GM18507 (cell line): ENCODE measurements at places on chromosomes 1 and 21.

- DNase-seq = no peak
Observed at GRCh38 chr1:117697220-117697781, 91.5 kb downstream of the TENT5C start.

DNA sequence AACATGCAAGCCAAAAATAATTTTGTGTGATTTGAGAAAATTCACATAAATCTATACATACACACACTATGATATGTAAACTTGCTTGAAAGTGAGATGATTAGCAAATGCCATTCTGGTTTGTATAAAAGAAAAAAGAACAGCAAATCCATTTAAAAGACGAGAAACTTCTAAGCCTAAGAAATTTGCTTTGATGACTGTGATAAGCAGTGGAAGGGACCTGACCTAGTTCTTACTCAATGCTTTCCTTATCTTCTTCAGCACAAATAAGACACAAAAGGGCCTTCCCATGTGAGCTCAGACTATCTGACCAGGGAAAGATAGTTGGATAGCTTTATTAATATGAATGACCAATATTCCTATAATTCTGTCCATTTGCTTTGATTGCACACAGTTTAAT lies 25.3 kb upstream of the NMNAT2 start:
- no peak for DNase-seq

DNA sequence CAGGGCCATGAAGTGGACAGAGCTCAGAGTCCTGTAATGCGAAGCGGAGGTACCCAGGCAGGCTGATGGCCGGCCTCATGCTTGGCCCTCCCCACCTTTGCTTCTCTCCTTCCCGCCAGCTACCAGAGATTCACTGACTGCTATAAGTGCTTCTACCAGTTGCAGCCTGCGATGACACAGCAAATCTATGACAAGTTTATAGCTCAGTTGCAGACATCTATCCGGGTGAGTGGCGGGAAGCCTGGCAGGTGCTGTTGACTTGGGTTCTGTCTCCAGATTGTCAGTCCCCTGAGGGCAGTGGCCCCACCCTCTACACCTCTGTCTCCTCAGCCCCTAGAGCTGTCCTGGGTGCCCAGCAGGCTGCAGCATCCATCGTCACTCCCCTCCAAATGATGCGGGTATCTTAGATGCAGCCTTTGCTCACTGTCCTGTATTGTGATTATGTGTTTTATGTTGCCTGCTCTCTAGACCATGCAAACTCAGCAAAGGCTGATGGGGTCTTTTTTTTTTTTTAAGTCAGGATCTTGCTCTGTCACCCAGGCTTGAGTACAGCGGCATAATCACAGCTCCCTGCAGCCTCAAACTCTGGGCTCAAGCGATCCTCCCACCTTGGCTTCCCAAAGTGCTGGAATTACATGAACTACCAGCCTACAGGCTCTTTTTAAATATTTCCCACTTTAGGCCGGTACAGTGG lies 9.6 kb upstream of the BGLAP start:
- DNase-seq = no peak

DNA sequence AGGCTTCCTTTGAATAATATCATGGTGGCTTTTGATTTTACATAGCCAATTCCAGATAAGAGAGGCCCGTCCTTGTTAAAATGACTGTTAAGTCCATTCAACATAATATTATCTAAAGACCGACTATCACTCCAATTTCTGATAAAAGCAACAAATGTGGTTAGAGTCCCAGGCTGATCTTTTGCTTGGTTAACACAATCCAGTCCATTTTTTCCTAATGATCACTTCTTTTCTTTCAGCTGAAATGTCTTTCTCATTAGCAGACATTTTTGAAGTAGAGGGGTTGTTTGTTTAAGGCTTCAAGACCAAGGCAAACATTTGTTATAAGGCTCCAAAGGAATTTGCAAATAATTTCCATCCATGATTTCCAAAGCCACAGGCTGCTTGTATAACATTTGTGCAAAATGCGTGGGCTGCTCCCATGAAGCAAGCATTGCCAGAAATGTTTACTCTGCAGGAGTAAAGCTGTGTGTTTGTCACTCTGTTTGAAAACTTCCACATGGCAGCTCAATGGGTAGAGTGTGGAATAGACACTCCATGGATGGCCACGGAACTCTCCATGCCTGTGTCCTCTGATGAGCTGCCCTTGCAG lies 111.5 kb downstream of the PSMG1 start:
- no peak for DNase-seq

GRCh38 chr1:229759037-229759435 lies 133.0 kb downstream of the URB2 start:
- DNase-seq = no peak

DNA sequence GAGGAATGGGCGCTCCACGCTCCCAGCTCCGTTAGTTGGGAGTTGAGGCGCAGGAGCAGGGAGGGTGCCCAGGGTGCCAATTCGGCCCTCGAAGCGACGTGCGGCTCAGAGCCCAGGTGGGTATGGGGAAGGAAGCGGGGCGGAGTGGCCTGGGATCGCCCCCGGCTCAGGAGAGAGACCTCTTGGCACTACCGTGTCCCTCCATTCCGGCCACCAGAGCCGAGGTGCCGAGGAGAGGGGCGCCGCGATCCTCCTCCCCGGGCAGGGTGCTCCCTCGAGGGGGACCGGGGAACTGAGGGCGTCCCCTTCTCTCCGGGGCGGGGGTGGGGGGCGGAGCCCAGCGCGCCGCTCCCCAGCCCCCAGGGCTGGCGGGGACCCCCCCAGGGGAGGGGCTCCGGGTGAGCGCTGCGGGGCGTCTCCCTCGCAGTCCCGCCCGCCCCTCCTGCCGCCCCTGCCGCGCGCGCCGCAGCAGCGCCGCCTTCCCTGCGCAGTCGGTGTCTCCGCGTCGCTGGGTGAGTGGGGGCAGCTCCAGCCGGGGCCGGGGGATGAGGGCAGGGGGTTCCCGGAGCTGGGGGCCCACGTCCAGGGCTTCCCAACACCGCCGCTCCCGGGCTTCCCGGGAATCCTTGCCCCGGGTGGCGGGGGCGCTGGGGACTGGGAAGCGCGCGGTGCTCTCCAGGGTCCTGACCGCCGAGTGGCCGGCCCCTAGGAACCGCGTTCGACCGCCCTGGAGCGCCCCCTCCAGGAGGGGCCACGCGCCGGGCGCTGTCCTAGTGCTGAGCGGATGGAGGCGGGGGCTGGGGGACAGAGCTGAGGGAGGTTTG lies at the start of gene HPCA:
Gene HPCA (plus strand): TSS at position 488 of the 824 bp plus-strand sequence. CDS start 2,408 bp downstream, outside the sequence.
- DNase-seq = no peak

DNA sequence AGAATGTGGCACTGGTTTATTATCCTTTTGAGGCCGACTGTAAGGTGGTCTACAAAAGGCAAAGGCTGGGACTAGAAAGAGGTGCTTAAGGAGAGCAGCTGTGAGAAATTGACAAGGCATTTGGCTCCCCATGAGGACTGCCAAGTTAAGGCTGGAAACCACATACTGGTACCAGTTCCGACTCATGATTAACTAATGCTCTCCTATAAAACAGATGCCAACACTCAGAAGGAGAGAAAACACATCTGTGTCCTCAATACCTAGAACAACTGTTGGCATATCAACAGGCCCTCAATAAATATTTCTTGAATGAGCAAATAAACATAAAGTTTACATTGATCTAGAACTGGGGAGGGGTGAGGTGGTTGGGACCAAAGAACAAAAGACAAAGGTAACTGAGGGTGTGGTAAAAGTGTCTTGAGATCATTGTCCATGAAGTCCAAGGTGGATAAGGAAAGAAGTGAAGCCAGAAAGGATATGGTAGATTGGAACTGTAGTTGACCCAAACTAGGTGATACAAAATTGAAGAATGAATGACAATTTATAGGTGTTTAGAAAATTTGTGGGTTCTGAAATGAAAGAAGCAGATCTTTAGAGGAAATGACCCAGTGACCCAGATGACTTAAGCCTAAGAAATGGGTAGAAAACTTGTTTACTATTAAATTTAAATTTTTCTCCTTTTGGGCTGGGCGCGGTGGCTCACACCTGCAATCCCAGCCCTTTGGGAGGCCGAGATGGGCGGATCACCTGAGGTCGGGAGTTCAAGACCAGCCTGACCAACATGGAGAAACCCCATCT lies 16.9 kb upstream of the MCL1 start:
- DNase-seq = no peak

DNA sequence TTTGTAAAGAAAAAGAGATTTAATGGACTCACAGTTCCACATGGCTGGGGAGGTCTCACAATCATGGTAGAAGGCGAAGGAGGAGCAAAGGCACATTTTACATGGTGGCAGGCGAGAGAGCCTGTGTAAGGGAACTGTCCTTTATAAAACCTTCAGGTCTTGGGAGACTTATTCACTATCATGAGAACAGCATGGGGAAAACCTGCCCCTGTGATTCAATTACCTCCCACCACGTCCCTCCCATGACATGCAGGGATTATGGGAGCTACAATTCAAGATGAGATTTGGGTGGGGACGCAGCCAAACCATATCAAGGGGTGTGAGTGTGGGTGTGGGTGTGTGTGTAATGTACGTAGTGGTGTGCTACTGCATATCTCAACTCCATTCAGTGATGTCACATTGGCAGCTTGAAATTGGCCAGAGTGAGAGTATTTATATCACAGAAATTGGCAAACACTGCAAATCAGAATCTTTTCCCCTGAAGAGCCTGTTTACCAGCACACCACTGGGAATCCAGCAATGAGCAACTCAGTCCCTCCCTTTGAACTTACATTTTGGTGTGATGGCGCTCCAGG lies 5.4 kb downstream of the ARHGEF10L start:
- DNase-seq = no peak

GRCh38 chr21:39788383-39788782 lies 43.4 kb downstream of the IGSF5 start:
- DNase-seq = no peak

GRCh38 chr1:32998997-32999396 lies 34.4 kb upstream of the RNF19B start:
- DNase-seq = no peak

GRCh38 chr21:46066591-46067331 lies 31.2 kb upstream of the COL6A2 start:
- no peak for DNase-seq

DNA sequence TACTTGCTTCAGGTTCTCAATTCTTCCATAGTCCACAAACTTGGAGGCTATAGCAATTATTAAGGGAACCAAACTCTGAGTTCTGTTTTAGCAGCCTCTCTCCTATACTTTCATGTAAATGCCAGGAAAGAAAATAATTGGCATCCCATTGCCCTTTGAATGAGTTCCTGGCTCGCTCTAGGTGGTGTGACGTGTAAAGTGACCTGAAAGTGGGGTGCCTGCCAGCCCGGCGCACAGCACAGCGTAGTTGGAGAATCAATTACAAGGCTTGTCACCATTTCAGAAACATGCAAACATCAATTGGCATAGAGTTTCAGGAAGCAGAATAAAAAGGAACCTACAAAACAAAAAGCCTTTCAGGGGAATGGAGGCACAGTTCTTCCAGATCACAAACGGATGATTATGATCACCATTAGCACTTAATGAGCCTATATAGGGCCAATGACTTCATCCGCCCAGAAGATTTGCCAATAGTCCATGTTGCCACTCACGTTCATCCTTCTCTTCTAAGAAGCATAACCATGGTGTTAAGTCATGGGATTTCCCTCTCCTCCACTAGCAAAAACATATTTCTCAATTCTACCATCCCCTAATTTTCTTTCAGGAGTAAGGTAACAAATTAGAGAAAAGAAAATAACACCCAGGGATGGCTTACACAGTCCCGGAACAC lies 354.6 kb upstream of the ADGRL2 start:
- no peak for DNase-seq

- DNase-seq = no peak
Observed at GRCh38 chr1:145846201-145846612, 777 bp downstream of the NUDT17 start.

DNA sequence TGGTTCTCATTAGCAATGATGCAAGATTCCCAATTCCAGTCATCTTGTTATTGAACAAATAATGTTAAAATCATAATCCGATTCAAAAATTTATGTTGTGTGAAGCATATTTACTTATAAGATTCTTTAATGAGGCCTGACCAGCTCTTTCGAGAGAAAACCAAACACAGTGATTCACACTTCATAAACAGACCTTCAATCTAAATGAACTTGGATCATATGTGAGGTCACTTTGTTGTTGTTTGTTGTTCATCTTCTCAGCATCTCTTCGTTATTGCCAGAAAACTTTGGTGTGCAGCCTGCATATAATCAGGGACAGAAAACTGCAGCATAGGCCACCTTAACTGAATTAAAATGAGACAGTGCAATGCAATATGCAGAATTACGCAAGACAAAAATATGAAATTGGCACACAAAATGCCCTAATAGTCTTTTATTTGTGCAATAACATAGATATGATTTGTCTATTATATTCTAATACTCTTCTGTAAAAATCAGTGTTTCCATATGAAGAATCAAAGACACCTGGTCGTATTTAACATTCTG lies 30.1 kb downstream of the NCAM2 start:
- no peak for DNase-seq

GRCh38 chr1:16178596-16179497 lies 23.0 kb upstream of the EPHA2 start:
- no peak for DNase-seq

GRCh38 chr21:28953247-28953646 lies 39.4 kb downstream of the LTN1 start:
- DNase-seq = no peak
